ENCODE measurements at places on chromosomes 3 and 15.

DNA sequence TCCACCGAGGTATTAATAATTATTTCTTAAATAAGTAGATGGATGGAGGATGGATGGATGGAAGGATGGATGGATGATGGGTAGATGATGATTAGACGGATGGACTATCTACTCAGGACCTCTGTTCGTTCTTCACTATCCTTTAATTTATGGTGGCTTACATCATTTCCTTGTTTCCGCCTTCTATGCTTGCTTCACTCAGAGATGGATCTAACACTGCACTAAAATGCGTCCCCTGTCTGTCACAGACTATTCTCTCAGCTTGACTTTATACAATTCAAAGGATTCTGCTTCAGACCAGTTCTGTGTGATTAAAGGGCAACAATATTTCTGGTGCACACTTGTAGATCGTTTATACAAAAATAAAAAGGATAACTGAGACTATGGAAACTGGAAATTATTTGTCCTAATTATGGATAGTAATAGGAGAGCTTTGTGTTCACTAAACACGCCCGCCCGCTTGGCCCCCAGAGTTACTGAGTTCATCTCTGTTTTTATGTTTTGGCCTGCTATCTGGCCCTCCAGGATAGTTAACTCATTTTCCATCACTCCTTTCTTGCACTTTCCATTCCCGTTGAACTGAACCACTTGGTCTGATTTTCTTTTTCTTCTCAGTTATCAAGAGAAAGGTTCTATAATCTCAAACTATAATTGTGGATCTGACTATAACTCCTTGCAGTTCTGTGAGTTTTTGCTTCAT is 41.4 kb upstream of the CA12 start:
- no peak for DNase-seq

- DNase-seq = peak; percentile 46
Observed at GRCh38 chr15:71115567-71116351, 488 bp downstream of the THSD4 start.

DNA sequence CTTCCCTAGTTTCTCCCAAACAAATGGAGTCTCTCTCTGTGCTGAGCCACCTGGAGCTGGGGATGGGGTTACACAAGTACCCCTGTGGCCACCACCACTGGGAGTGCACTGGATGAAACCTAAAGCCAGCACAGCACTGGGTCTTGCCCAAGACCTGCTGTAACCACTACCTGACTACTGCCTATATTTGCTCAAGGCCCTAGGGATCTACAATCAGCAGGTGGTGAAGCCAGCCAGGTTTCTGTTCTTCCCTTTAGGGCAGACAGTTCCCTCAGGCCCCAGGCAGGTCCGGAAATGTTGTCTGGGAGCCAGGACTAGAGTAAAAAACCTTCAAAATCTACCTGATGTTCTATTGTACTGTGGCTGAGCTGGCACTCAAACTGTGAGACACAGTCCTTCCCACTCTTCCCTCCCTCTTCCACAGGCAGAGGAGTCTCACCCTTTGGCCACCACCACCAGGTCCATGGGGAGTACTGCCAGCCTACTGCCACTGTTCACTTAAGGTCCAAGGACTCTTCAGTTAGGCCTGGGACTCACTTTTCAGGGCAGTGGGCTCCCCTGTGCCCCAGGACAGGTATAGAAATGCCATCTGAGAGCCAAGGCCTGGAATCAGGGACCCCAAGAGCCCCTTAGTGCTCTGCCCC is 23.8 kb downstream of the C3orf20 start:
- no peak for DNase-seq

DNA sequence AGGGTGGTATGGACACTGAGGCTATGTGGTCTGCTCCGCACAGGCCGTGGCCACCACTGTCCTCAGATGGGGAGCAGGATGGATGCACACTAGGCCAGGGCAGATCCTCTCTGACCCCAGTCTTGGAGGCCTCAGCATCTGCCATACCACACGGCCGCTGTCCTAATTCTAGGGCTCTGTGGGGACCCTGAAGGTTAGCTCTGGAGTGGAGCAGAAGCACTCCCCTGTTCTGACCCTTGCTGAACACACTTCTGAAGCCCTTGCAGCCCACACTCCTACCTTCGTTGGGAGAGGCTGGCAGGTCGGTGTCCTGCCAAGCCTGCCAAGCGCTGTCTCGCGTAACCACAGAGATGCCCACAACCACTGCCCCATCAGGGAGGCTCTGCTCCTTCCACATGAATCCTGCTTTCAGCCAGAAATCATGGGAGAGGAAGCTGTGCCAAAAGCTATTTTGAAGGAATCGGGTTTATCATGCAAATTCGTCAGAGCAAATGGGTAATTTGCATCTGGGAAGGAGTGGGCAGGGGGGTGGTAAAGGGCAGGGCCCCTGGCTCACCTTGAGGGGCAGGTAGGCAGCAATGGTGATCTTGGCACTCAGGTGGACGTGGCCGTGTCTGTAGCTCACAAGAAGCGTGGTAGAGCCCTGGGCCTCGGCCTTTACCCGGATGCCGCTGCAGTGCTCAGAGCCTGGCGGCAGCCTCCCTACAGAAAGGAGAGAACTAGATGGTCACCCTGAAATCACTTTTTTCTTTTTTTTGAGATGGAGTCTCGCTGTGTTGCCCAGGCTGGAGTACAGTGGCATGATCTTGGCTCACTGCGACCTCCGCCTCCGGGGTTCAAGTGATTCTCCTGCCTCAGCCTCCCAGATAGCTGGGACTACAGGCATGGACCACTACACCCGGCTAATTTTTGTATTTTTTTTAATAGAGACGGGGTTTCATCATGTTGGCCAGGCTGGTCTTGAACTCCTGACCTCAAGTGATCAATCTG is 54.4 kb downstream of the NUP210 start:
- DNase-seq = no peak
